ENCODE measurements at places on chromosomes 12 and 14. TPM values are rescaled to one million over a fixed set of nuclear protein-coding genes. Genes with fewer than 3 reads are reported as not detected.

CLEC1B gene
- total RNA-seq = not detected

KHNYN gene
- 72.9 TPM for total RNA-seq

MDP1 gene
- total RNA-seq = 17.0 TPM

GPX2 gene
- total RNA-seq = 342 TPM

- no peak for DNase-seq
Measured at GRCh38 chr14:27995691-27996090, 770.9 kb upstream of the FOXG1 start.

GRCh38 chr12:112447106-112447505 is 28.4 kb downstream of the PTPN11 start:
- no peak for DNase-seq

DNA sequence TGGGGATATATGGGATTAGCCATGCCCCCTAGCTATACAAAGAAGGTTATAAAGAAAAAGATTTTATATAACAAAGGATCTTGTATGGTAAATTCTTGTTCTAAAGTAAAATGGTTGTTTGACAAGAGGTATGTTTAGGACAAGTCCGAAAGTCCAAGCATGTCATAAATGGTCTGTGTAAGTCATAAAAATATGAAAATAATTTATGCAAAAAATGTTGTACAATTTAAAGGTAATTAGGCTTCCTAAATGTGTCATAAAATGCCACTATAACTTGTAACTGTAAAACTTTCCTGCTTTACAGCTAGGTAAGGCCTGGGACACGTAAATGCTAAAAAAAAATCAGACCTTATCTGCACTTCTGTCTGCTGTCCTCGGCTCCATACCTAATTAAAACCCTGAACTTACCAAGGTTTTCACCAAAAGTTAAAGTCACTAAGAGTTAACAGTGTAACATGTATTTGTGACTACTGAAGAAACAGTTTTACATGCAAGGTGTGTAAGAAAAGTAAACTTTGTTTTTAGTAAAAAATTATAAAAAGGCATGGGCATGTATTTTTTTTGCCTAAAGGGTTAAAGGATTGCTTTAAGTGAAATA is 110.0 kb upstream of the RESF1 start:
- DNase-seq = no peak

- DNase-seq = no peak
Measured at GRCh38 chr12:92338671-92339070, 193.0 kb upstream of the BTG1 start.

GRCh38 chr12:16370096-16370495 is 22.7 kb downstream of the MGST1 start:
- DNase-seq = no peak

Measured in ureter (tissue), 1 donor.